Stimulated activated CD8-positive, alpha-beta memory T cell treated with anti-CD3 and anti-CD28 coated beads, Interleukin-7, amount 100 ng/mL, for 4 hours (primary cell): ENCODE measurements at places on chromosomes 11 and 22.

DNA sequence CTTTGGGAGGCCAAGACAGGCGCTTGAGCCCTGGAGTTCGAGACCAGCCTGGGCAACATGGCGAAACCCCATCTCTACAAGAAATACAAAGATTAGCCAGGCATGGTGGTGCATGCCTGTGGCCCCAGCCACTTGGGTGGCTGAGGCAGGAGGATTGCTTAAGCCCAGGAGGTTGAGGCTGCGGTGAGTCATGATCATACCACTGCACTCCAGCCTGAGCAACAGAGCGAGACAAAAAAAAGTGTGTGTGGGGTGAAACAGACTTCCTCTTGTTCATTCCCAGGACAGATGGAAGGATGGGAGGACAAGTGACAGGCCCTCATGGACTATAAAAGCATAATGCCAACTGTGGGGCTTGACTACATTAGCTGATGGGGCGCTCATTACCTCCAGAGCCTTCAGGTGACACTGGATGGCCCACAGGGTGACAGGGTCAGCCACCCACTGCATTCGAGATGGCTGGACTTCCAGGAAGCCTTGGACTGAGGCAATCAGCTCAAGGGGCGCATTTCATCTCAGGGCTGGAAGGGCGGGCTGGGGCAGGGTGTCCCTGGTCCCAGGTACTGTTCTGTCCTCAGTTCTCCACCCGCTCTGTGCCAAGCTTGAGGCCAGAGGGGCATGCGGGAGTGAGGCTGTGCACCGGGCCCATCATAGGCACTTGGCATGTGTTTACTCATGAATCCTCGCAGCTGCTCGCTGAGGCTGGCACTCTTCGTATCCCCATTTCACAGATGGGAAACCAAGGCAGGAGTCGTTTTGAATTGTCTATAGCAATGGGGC is 12.5 kb downstream of the NPTXR start:
- DNase-seq, result no peak

DNA sequence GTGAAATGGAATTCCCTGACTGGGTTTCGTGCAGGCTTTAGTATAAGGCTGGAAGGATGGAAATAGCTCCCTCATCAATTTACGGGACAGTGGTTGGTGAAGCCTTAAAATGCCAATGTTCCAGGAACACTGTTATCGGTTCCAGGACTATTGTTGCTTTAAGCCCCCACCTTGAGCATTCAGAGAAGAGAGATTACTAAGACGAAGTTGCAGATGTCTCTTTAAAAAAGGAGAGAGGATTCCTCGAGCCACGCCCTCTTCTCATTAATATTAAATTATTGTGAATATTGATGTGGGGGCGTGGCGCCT is 195 bp upstream of the CREB3L1 start:
- no peak for DNase-seq

- no peak for DNase-seq
Observed at GRCh38 chr22:17699696-17700340, 61.3 kb downstream of the BCL2L13 start.

DNA sequence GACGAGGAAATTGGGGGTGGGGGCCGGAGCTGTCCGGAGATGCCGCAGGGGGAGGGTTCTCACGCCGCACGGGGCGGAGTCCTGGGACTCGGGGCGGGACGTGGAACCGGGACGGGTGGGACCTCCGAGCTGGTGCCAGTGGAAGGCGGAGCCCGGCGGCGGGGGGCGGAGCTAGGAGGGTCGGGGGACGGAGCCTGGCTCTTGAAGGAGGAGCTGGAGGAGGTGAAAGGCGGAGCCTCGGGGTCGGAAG is 271 bp downstream of the FKBP2 start:
- no peak for DNase-seq

GRCh38 chr11:128949791-128950454 is 7.3 kb upstream of the TP53AIP1 start:
- DNase-seq, result no peak

- no peak for DNase-seq
Observed at GRCh38 chr22:29693161-29693560, 26.6 kb upstream of the CABP7 start.

GRCh38 chr11:73194034-73194507 is 24.0 kb upstream of the P2RY2 start:
- no peak for DNase-seq

GRCh38 chr11:58788355-58789023 is 56.0 kb downstream of the GLYATL2 start:
- no peak for DNase-seq

GRCh38 chr11:102046841-102047240 is 396 bp upstream of the CFAP300 start:
- no peak for DNase-seq

- no peak for DNase-seq
Observed at GRCh38 chr11:36492724-36493304, 17.3 kb downstream of the TRAF6 start.

GRCh38 chr11:134760299-134760698 is 348.3 kb upstream of the B3GAT1 start:
- DNase-seq, result no peak

DNA sequence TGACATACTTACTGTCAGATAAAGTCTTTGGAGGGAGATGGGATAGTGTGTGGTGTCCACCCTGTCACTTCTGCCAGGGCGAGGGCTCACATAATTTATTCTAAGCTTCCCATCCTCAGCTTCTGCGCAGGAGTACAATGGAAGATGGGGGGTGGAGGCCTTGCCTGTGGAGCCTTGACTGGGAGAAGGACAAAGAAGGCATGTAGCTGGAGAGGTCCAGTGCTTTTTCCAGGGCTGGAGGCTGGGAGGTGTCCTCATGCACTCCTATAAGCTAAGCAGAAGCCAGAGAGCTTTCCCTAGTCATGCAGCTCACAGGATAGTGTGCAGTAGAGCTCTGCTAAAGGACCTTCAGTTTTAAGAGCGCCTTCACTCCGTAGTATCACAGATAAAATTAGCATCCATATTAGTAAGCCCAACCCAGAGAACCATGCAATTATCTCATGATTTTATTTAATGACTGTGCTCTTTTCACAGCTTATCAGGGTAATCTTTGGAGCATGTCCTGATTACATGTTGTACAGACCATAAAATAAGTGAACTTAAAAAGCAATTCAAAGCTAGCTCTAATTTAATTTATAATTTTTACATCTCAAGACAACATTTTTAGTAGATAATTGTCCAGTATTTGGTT is 148.3 kb downstream of the TEAD1 start:
- DNase-seq, result no peak

- no peak for DNase-seq
Observed at GRCh38 chr22:32842486-32842885, 41.0 kb downstream of the TIMP3 start.

DNA sequence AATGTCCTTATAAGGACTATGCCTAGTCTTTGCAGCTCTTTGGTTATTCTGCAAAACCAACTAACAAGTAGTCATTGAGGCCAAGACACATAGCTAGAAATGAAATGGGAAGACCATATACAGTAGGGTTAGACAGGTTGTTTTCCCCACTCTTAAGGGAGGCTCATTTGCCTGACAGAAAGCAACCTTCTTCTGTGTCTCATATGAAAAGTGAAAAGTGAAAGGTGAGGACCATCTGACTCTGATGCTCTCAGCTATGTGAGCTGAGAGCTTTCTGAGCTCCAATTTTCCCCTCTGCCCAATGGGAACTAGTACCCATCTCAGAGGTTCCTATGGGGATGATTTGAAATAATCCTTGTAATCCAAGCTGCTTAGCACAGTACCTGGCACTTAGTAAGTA is 142.0 kb upstream of the BDNF start:
- DNase-seq, result no peak

DNA sequence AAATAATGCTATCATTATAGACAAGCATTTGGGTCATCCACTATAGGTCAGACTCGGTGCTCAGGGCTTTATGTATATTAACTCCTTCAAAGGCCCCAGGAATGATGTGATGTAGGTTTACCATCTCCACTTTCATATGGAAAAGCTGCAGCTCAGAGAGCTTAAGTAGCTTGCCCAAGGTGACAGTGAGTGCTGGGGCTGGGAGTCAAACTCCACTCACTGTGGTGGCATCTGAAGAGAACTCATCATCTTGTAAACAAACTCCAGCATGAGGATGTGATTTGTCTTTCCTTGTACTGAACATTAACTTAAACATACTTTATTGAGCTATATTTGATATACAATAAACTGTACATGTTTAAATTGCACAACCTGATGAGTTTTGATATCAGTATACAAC is 25.4 kb downstream of the TENM4 start:
- DNase-seq, result no peak

DNA sequence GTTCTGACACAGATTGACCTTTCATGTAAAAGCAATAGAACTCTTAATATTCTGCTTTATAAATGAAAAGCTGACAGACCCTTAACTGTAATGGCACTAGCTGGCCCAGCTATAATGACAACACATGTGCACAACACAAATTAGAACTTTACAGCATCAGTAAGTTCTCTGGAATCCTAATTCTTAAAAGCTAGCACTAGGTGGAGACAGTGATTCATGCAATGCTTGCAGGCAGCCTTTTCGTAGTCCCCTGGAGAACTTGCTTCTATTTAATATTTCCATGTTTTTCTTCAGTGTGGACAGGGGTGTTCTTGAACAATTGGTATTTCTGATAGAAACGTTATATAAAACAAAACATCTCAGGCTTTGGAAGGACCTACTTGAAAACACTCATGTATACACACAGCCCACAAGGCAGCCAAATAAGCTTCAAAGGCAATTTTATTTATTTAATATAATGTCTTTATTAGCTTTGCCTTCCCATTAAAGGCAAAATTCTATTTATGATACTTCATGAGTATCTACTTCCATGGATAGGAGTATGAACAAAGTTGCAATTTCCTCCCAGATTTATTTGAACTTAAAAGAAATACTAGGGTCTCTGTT is 374.3 kb upstream of the MPPED2 start:
- no peak for DNase-seq

DNA sequence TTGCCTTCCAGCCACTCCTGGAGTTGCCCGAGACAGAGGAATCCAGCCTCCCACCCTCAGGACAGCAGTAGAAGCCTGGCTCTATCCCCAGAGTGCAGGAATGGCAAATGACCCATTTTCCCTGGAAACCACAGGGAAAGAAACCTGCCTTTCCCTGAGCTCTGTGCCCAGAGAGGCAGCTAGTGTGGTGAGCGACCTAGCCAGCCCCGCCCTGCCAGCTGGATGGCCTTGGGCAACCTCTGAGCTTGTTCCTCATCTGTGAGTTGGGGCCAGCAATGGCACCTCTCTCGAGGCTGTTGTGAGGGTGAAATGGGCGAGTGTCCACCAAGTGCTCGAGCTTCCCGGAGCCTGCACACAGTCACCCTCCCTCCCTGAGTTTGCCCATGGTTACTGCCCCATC is 3.7 kb downstream of the OMP start:
- DNase-seq, result no peak

GRCh38 chr11:133553885-133554740 is 21.8 kb upstream of the OPCML start:
- no peak for DNase-seq

DNA sequence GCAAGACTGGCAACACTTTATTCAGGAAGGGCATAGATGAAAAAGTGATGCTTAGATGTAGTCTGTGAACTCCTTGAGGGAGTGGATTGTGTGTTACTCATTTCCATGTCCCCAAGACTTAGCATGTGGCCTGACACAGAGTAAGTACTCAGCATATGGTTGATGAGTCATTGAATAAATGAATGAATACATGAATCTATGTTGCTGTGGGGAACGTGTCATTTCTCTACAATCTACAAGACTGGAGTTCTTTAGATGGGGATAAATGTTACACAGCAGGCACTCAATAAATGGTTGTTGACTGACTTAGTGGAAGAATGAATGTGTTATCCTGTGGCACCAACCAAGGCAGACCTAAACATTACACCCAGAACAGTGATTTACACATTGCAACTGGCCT is 17.9 kb downstream of the BPIFC start:
- DNase-seq, result no peak

DNA sequence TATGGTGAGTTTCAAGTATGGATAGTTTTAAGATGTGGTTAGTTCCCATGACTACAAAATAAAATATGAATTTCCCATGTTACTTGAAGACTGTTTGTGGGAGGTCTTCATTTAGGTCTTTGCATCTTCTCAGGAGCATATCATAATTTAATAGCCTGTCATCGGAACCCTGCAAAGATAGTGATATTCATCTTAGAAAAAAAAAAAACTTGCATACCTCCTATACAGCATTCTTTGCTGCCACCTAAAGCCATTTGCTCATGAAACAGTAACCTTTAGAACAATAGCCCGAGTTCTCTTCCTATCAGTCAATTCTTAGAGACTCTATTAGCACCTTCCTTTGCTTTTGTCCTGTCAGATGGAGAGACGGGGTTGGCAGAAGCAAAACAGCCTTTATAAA is 75.3 kb downstream of the ARFGAP2 start:
- no peak for DNase-seq

GRCh38 chr11:115677190-115677589 is 173.0 kb upstream of the CADM1 start:
- DNase-seq, result no peak

- no peak for DNase-seq
Observed at GRCh38 chr11:28799316-28799715, 691.1 kb downstream of the METTL15 start.

GRCh38 chr11:31895926-31896325 is 84.8 kb upstream of the PAX6 start:
- no peak for DNase-seq

DNA sequence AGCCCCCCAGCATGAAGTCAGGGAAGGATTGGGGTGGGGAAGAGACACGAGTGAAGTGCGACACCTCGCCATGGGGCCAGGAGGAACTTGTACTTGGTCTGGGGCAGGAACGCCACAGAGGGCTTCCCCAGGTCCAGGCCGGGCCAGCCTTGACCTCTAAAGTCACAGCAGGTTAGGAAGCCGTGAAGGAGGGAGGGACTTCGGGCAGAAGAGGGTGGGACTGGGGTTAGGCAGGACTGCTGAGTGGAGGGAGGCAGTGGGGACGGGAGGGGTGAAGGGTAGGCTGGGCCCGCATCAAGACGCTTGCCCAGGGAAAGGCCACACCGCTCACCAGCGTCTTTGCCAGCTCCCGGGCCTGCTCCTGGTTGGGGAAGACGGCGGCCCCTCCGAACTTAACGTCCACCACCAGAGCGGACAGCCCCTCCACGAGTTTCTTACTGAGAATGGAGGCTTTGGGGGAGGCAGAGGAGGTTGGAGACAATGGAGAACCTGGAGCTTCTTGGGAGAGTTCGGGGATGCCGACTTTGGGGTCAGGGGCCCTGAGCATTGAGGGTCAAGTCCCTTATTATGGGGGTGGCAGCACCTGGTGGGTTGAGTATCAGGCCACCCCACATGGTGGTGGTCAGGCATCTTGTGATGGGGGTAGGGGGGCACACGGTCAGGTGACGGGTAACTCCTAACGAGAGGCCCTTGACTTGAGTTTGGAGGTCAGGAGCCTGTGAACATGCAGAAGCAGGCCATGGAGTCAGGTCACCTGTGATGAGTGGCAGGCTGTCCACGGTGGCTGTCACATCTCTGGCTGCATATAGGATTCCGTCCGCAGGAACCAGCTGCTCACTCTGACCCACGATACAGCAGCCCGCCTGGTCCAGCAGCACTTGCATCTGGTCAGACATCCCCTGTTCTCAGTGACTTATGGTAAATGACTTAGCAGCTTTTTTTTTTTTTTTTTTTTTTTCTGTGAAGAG is 1.7 kb upstream of the SCO2 start:
- no peak for DNase-seq

- DNase-seq, result no peak
Observed at GRCh38 chr11:116697011-116697410, 75.8 kb downstream of the BUD13 start.
